ENCODE measurements at places on chromosomes 1 and 21.
A peak's percentile ranks its signal among the peaks of the same experiment; 100 is the strongest.

DNA sequence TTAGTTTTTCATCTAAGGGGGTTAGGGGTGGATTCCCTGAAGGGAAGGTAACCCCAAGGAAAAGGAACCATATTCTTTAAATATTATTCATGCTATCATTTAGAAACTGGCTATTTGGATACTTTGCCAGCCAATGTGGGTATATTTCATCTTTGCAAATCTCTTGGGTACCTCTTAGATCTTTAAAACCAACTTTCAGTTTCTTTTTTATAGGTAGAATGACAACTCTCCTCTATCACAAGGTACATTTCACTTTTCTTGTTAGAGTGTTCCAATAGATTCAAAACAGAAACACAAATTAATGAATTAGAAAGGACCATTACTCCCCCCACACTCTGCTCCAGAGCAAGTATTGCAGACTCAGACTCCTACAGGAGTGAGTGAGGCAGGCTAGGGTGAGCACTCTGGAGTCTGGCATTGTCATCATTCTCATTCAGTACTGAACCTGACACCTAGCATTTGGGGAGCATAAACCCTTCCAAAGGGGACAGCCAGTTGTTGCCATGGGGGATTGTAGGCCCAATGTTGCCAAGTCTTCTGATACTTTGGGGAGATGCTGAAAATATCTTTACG is 43.0 kb downstream of the MACO1 start:
- no peak for DNase-seq

DNA sequence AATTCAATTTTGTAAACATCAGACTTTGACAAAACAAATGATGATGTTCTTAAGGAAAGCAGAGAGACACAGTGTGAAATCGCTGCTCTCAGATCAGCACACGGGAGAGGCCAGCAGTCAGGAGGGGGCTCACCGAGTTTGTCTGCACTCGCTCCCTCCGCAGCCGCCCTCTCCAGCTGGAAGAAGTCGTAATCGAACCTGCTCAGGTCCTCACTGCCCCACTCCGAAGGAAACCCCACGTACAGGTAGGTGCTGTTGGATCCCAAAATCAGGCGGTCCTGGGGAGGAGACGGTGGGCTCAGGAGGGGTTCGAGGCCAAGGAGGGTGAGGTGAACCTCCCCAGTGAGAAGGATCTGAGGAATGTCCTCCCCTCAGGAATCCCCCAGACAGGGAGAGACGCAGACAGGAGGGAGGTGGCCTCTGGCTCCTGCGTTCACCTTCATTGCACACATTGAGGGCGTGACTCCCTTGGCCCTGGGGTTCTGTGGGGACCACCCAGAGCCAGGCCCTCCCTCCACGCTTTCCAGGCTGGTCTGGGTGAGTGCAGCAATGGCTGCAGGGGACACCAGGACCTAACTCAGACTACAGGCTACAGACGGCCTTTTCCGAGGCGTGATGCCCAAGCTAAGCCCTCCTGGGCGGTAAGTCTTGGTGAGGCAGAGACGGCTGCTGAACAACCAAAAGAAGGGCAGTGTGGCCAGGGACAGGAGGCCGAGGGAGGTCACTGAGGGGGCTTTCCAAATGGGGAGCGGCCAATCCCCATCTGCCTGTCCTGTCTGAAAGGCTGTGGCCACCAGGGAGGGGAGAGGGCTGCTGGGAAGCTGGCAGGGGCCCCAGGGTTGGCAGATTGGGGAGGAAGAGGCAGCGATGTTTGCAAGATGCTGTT is 65.5 kb downstream of the SCCPDH start:
- DNase-seq, result no peak

DNA sequence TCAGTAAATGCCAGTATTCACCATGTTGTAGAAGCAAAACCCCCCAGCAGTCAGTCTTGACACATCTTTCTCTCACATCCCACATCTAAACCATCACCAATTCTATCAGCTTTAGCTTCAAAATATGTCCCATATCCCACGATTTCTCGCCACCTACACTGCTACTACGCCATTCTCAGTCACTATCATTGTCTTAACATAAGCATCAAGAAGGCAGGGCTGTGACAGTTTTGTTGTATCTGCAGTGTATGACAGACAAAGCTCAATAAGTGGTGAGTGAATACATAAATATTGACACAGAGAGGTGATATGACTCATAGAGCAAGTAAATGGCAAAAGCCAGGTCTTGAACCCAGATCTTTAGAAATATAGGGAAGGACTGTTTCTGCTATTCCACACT is 59.9 kb downstream of the JAK1 start:
- no peak for DNase-seq

DNA sequence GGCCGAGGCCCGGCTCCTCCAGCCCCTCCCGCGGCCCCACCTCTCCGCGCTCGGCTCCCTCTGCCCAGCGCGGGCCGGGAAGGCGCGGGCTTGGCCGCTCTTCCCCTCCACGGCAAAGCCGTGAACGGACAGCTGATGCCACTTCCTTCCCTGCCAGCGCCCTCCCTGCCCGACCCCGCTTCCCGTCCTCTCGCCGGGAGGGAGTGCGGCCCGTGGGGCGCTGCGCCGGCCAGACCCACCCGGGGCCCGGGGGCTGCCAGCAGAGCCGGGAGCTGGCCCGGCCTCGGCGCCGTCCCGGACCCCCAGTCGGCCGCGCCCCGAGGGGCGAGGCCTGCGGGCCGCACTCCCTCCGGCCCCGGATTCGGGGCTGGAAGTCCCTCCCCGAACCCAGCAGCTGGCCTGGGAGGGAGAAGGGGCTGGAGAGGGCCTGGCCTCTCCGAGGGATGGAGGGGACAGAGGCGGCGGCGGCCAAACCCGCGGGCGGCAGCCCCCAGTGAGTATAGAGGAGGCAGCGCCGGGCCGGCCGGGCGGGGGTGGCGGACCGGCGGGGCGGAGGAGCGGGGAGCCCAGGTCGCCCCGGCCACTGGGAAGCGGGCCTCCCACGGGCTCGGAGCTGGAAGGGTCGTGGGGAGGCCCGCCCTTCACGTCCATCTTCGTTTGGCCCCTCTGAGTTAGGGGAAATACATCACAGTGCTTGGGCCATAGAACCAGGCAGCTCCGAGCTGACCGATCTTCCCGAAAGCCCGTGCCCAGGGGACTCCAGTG is at the start of gene KIAA1614:
Gene KIAA1614 (plus strand): TSS at position 97 of the 765 bp plus-strand sequence. CDS start 347 bp downstream, at position 444.
- DNase-seq, result no peak

- no peak for DNase-seq
Observed at GRCh38 chr1:199040076-199040905, 401.5 kb downstream of the PTPRC start.

GRCh38 chr1:161988413-161988812 is 35.3 kb downstream of the OLFML2B start:
- DNase-seq, result no peak

DNA sequence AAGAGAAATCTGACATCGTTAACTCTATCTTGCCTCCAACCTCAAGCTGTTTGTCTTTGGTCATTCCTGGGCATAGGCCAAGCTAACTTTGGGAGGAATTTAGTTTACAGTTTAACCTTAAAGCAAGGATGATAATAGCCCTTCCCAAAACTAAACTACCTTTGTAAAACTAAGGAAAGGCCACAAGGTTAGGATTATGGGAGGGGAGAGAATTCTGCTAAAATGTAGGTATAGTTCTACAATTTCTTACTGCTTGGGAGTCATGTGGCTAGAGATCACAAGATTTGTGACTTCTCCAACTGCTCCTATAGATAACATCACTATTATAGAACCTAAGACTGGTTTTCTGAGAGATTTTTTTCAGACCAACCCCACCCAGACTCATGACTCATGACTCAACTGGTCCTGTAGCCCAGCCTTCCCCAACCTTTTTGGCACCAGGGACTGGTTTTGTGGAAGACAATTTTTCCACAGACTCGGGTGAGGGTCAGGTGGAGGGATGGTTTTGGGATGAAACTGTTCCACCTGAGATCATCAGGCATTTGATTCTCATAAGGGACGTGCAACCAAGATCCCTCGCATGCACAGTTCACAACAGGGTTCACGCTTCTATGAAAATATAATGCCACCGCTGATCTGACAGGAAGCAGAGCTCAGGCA is 70.7 kb upstream of the MUTYH start:
- DNase-seq, result no peak

- peak; percentile 23 for DNase-seq
Observed at GRCh38 chr1:243596431-243597062, 253.5 kb downstream of the AKT3 start.

GRCh38 chr1:207418351-207418750 is 35.8 kb upstream of the CR2 start:
- no peak for DNase-seq

DNA sequence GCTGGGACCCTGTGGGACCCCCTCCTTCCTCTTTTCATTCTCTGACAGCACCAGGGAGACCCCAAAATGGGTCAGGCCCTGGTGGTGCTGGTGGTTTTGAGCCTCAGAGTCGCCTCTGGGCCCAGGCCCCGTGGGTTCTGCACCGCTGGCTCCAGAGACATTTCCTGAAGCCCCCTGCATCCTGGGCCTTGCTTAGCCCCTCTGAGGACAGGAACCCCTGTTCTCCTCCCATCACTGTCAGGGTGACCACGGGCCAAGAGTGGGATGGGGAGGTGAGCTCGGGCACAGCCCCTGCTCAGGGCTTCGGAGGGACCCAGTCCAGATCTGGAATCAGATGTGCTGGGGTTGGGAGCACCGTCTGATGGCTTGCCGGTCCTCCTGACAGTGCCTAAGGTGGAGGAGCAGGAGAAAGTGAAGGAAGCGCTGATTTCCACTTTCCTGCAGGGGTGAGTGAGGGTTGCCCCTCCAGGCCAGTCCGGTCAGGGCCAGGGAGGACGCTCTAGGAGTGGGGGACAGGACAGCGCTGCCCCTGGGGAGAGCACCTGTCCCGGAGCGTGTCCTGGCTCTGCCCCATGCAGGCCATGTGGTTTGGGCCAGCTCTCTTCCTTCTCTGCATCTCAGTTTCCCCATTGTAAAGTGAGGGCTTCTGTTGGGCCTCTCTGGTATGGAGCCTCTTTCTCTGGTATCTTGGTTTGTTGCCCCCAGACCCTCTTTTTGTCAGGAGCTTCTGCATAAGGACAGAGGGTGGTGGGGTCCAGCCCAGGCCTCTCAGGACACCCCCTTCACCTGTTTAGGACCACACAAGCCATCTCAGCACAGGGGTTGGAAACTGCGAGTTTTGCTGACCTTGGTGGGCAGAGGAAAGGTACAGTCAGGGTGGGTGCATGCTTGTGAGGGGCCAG is 71.0 kb downstream of the TRIM11 start:
- no peak for DNase-seq

GRCh38 chr1:198455966-198456365 is 84.5 kb downstream of the ATP6V1G3 start:
- no peak for DNase-seq
